ENCODE measurements at places on chromosomes 3 and 15.

DNA sequence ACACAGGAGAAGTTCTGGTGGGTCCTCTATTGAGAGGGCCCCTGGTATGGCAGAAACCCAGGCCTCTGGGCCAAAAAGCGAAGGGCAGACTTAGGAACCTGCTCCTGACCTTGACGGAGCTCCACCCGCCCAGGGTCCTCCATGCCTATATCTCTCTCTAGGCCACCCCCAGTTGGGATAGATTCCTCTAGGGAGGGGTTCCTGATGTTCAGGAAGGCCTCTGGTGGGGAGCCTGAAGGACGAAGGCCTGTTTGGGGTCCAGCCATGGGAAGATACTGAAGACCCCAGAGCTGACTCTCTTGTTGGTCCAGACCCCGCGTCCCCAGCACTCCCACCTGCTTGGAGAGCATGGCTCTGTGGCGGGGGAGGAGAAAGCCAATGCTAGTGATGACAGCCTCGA, 104.2 kb downstream of the CORO2B start:
- no peak for DNase-seq
- H3K4me1 ChIP-seq: no peaks in the 10 kb centered on the region
- 0 out of 2 replicates have a peak, but pooled peaks cover 5% of the 10 kb centered on the region for H3K27me3 ChIP-seq
- H3K4me3 ChIP-seq: no peak overlapping the region
- H3K36me3 ChIP-seq: no peaks in the 10 kb centered on the region

DNA sequence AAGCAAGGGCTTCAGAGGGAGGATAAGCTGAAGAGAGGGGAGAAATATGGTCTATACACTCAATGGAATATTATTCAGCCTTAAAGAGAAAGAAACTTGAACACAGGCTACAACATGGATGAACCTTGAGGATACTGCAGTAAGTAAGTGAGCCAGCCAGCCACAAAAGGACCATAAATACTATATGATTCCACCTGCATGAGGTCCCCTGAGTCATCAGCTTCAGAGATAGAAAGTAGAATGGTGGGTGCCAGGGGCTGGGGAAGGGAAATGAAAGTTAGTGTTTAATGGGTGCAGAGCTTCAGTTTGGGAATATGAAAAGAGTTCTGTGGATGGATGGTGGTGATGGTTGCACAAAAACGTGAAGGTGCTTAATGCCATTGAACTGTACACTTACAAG, 68.4 kb upstream of the SEC13 start:
- H3K4me1 ChIP-seq: peaks cover 14% of the 10 kb centered on the region
- no peaks in the 10 kb centered on the region for H3K36me3 ChIP-seq
- no peaks in the 10 kb centered on the region for H3K27me3 ChIP-seq
- DNase-seq: no peak

- no peak overlapping the region for H3K27ac ChIP-seq
- no peaks in the 10 kb centered on the region for H3K27me3 ChIP-seq
- no peak for DNase-seq
- no peaks in the 10 kb centered on the region for H3K4me1 ChIP-seq
- H3K36me3 ChIP-seq: no peaks in the 10 kb centered on the region
These were observed 482.2 kb downstream of the SQOR start for GRCh38 chr15:46117071-46117470.

DNA sequence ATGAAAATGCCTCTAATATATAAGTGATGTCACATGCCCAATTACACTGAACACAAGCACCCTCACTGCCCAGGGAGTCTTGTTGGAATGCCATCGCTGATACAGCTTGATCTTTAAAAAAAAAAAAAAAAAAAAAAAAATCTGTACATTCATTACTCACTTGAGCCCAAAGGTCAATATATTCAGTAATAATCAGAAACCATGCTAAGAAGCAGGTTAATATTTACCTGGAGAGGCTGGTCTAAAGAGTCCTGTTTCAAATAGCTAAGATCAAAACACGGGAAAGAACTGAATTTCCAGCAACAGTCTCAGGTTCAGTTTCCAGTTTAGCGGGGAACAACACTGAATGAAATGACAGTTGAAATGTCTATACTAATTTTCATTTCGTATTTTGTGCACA, 109.9 kb downstream of the UACA start:
- no peak overlapping the region for H3K27ac ChIP-seq
- no peaks in the 10 kb centered on the region for H3K27me3 ChIP-seq
- no peaks in the 10 kb centered on the region for H3K36me3 ChIP-seq

DNA sequence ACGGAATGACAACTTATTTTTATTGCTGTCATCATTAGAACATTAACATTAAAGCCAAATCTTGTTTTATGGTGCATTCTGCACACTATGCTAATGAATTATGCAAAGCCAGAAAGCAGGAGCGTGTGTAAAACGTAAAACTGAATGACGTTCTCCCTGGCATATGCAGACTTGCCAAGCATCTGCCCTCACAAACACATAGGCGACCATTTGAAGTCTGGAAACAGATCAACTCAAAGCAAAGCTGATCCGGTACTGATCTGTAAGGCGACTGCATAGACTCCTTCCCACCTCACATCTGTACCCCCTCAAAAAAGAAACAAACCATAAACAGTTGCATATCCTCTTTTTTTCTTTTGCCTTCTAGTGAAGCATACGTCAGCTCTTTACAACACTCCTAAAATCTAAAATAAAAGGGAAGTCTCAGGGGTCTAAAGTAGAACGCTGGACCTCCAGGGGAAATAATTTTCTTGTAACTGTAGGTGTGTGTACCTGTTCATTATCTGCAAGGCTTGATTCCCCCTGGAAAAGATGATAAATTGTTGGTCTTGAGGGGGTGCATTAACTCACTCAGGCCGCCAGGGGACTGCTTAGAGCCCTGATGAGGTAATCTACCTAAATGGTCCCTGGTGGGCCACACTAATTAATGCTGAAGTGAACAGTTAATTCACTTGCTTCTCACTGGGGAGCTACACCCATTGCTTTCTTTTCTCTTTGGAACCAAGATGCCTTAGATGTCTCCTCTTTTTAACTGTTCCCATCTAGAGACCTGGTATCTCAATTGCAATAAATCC, 231.4 kb downstream of the CDIN1 start:
- H3K36me3 ChIP-seq: no peaks in the 10 kb centered on the region
- DNase-seq: no peak
- no peak overlapping the region for H3K4me3 ChIP-seq
- no peak overlapping the region for H3K27ac ChIP-seq

DNA sequence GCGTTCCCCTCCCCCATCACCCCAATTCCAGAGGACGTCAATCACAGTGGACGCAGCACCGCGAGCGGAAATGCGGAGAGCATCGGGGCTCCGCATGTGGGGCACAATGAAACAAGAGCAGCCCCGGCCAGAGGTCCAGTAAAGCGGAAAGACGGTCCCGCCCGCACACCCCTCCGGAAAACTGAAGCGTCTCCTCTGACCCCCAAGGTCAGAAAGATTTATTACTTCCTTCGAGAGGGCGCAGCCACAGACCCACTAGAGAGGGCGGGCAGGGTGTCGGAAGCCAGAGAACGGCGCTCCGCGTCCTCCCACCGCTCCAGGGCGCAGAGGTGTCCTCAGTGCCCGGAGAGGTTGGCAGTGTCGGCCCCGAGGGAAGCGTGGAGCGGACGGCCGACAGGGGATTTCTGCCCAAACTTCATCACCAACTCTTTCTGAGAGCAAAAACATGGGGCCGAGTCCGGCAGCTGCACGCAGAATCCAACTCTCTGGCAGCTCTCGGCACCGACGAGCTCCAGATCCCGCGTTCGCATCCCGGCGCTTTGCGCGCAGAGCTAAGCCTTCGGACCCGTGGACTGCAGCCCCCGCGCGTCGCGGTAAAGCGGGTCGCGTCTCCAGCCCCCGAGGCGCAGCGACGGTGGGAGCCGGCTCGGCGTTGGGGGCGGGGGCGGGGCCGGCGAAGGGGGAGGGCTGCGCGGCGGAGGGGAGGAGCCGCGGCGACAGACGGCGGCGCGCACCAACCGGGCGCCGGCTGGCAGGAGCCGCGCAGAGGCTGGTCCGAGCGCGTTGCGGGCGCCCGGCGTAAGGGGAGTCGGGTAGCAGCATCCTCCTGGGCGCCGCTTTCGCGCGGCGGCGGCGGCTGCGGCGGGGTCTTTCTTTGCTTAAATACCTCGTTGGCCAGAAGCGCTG, at the start of gene CHST2:
Gene CHST2 (plus strand): TSS at position 763 of the 906 bp plus-strand sequence. CDS start 1,046 bp downstream, outside the sequence.
- H3K27ac ChIP-seq: peak within 1 kb of the TSS; percentile 93
- H3K4me1 ChIP-seq: peaks cover 13% of the 10 kb centered on the region

DNA sequence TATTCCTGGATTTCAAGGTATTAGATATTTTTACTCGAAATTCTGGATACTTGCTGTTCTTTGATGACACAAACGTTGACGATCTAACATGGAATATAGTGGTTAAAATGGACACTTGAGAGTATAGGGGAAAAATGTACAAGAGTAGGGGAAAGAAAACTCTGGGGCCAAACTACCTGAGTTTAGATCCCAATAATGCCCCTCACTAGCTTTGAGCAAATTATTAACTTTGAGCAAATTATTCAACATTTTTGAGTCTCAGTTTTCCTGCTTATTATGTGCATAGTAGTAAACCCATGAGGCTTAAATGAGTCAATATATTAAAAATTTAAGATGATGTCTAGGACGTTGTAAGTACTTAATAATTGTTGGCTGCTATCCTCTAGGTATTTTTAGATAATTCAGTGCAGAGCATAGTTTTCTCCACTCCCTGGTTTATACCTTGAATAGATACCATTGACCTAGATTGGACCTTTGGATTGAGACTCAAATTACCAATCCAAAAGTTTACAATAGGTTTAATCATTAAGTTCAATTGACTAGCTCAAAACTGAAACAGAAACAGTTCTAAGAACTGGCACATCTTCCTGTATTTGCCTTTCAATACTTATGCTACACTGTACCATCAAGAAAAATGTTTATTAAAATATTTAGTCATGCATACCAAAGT, 4.5 kb downstream of the ADGRG7 start:
- no peak overlapping the region for H3K4me3 ChIP-seq
- H3K27me3 ChIP-seq: no peaks in the 10 kb centered on the region
- H3K4me1 ChIP-seq: no peaks in the 10 kb centered on the region

DNA sequence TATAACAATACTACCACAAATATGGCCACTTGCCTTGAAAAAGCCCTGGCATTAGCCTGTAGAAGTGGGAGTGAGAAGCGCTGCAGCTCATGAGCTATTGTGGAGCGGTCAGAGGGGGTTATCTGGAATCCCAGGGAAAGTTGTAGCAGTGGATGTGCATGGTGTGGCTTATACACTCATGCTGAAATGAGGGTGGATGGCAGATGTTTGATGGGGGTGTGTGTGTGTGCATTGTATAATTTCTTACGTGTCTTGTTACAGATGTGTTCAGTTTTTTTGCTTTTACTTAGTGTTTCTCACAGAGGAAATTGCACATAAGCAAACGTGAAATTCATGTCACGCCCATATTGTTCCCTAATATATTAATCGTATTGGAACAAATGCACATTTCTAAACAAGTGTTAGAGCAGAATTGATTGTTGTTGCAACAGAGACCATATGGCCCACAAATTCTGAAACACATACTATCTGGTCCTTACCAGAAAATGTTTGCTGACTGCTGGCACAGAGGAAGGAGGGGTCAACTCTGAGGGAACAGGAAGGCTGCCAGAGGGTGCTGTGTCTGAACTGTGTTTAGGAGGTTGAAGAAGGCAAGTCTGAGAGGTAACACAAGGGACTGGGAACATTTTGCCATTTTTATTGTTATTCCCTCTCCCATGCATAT, 200.0 kb upstream of the CFAP20DC start:
- peaks cover 18% of the 10 kb centered on the region for H3K4me1 ChIP-seq
- no peak for DNase-seq
- no peaks in the 10 kb centered on the region for H3K36me3 ChIP-seq
- no peaks in the 10 kb centered on the region for H3K27me3 ChIP-seq
- H3K4me3 ChIP-seq: no peak overlapping the region

DNA sequence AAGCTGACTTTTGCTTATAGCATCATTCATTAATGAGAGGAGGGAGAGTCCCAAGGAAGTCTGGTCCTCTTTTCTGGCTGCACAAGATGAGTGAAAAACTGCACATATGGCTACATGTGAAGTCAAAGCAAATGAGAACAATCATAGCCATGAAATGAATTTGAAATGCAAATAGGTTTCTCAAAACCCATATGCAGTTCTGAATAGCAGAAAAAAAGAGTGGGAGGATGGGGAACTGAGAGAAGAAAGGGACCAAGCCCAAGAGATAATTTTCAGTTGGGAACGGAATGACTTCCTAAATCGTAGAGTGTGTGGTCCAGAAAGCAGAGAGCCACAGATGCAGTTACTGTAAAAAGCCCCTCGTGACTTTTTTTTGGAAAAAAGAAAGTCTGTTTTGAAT, 66.3 kb downstream of the GTPBP8 start:
- H3K4me3 ChIP-seq: no peak overlapping the region
- no peaks in the 10 kb centered on the region for H3K27me3 ChIP-seq
- peaks cover 20% of the 10 kb centered on the region for H3K4me1 ChIP-seq
- DNase-seq: peak; percentile 49
- H3K27ac ChIP-seq: no peak overlapping the region

DNA sequence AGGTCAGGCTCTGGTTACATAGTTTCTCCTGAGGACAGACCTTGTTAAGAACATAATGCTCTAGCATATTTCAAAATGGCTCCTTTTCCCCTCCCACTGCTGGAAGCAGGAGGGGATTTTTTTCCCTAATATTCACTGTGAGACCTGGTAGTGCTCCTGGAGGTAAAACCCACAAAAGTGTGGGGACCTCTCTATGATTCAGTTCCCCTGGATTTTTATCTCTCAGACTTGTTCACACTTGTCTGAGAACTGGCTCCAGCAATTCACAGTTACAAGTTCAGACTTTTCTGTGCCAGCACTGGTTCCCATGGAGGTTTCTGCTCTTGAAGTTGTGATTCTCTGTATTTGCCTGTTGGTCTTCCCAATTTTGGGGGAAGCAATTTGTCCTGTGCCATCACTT, 36.3 kb upstream of the PCOLCE2 start:
- no peaks in the 10 kb centered on the region for H3K27me3 ChIP-seq
- no peaks in the 10 kb centered on the region for H3K4me1 ChIP-seq
- H3K27ac ChIP-seq: no peak overlapping the region
- no peaks in the 10 kb centered on the region for H3K36me3 ChIP-seq

GRCh38 chr15:81642451-81642990, 268.5 kb upstream of the TMC3 start:
- no peaks in the 10 kb centered on the region for H3K4me1 ChIP-seq
- H3K36me3 ChIP-seq: no peaks in the 10 kb centered on the region
- no peak overlapping the region for H3K27ac ChIP-seq
- H3K4me3 ChIP-seq: no peak overlapping the region

DNA sequence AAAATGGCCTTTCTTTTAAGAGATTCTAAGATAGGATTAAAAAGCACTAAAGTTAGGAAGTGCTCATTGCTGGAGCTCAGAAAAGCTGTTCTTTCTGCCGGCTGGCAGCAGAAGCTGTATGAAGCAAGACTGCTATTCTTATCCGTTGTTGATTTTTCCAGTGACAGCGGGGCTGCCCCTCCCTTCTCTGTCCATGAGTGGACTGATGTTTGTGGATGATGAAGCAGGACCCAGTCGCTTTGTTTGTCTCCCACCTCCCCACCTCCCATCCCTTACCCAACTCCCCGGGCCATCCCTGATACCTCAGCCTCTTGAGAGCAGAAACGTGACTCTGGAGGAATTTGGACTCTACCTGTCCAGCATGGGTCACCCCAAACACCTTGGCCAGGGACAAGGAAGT, 10.3 kb upstream of the MUSTN1 start:
- H3K4me3 ChIP-seq: no peak overlapping the region
- H3K36me3 ChIP-seq: peaks cover 11% of the 10 kb centered on the region
- no peak overlapping the region for H3K27ac ChIP-seq
- DNase-seq: no peak

GRCh38 chr3:184300378-184300720, 1.3 kb downstream of the PSMD2 start:
- no peak for DNase-seq
- peaks cover 3% of the 10 kb centered on the region for H3K4me1 ChIP-seq
- peaks cover 18% of the 10 kb centered on the region for H3K36me3 ChIP-seq

GRCh38 chr3:8579096-8579495, 65.5 kb downstream of the SSUH2 start:
- no peaks in the 10 kb centered on the region for H3K36me3 ChIP-seq
- DNase-seq: peak; percentile 51
- peaks cover 16% of the 10 kb centered on the region for H3K4me1 ChIP-seq
- no peak overlapping the region for H3K27ac ChIP-seq
- H3K4me3 ChIP-seq: no peak overlapping the region

Data from GM12878 (cell line).